ENCODE measurements at places on chromosomes 7 and 10. TPM values are rescaled to one million over a fixed set of nuclear protein-coding genes. Genes with fewer than 3 reads are reported as not detected.

The CCDC201 gene
- total RNA-seq: not detected

The LRRC18 gene
- total RNA-seq: not detected

The MRLN gene
- total RNA-seq: not detected

The HOXA10 gene
- total RNA-seq: 21.1 TPM

The CHN2 gene
- total RNA-seq: 7.9 TPM

The NPC1L1 gene
- total RNA-seq: 0.33 TPM

The FZD1 gene
- 11.0 TPM for total RNA-seq

The PANK1 gene
- 2.9 TPM for total RNA-seq

The KAZALD1 gene
- 4.9 TPM for total RNA-seq

The ADGRA1 gene
- total RNA-seq: not detected

The FXYD4 gene
- not detected for total RNA-seq

The SPDYE18 gene
- total RNA-seq: 1.6 TPM

The CALML3 gene
- total RNA-seq: 13.5 TPM

- H3K36me3 ChIP-seq: no peaks in the 10 kb centered on the region
- no peaks in the 10 kb centered on the region for H3K27me3 ChIP-seq
- DNase-seq: no peak
- no peak overlapping the region for H3K4me3 ChIP-seq
These were observed 596.6 kb upstream of the CELF2 start for GRCh38 chr10:10421071-10421470.

DNA sequence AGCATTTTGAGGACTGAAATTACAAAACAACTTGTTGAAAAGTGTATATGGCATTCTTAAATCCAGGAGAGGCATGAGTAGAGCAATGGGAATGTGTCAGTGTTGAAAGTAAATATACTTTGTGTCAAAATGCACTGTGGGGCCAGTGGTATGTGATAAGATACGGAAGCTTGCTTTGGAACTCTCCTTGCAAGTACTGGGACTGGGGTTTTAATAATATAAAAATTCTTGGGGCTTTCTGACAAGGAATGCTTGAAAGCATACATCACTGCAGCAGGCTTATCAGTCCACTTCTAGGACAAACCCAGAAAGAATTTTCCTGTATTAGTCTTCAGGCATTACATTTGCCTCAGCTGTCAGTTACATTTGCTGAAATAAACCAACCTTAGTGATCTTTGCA lies 472.8 kb upstream of the FZD8 start:
- DNase-seq: no peak
- H3K4me3 ChIP-seq: no peak overlapping the region
- H3K27ac ChIP-seq: no peak overlapping the region
- no peaks in the 10 kb centered on the region for H3K27me3 ChIP-seq
- H3K36me3 ChIP-seq: no peaks in the 10 kb centered on the region

DNA sequence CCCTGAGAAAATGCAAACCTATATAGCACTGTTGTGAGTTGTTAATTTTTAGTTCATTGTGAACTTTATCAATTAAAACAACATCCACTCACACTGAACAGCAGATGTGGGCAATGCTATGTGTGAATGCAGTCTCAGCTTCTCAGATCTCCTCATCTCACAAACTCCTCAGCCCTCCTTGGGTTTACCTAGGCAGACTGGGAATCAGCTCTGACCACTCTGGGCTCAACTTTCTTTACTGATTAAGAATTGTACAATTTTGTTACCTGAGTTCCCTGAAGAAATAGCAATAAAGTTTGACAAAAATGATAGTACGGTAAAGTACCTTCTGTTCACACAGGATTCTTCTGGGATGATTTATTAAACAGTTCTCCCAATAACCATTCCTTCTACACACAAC lies 124.0 kb downstream of the SRPK2 start:
- no peak overlapping the region for H3K27ac ChIP-seq
- H3K4me3 ChIP-seq: no peak overlapping the region
- no peaks in the 10 kb centered on the region for H3K4me1 ChIP-seq
- H3K27me3 ChIP-seq: no peaks in the 10 kb centered on the region
- no peaks in the 10 kb centered on the region for H3K36me3 ChIP-seq

GRCh38 chr10:30819341-30820181 lies 190.0 kb upstream of the LYZL2 start:
- H3K27me3 ChIP-seq: peaks cover 3% of the 10 kb centered on the region
- H3K4me3 ChIP-seq: peak overlapping the region; percentile 29
- no peaks in the 10 kb centered on the region for H3K4me1 ChIP-seq
- no peaks in the 10 kb centered on the region for H3K36me3 ChIP-seq

- H3K27me3 ChIP-seq: no peaks in the 10 kb centered on the region
- no peak overlapping the region for H3K4me3 ChIP-seq
- peaks cover 4% of the 10 kb centered on the region for H3K4me1 ChIP-seq
- DNase-seq: no peak
- no peak overlapping the region for H3K27ac ChIP-seq
- H3K36me3 ChIP-seq: no peaks in the 10 kb centered on the region
These were observed 68.6 kb downstream of the NOC3L start for GRCh38 chr10:94294168-94294567.

DNA sequence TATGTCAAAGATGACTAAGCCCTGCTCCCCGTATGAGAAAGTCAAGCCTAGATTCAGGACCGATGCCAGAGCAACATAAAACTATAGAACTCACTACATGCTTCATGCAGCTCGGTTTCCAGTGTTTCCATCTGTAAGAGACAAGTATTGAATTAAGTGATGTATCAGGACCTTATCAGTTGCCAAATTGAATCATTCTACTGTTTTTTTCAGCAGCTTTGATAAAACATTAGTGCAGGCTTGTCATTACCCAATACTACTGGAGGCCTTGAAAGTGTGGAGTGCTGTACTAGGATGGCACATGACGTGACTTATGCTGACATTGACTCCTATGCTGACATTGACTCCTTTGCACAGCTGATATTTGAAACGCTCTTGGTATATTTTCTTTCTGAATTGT lies 10.8 kb upstream of the NRP1 start:
- no peak overlapping the region for H3K27ac ChIP-seq
- no peaks in the 10 kb centered on the region for H3K36me3 ChIP-seq

DNA sequence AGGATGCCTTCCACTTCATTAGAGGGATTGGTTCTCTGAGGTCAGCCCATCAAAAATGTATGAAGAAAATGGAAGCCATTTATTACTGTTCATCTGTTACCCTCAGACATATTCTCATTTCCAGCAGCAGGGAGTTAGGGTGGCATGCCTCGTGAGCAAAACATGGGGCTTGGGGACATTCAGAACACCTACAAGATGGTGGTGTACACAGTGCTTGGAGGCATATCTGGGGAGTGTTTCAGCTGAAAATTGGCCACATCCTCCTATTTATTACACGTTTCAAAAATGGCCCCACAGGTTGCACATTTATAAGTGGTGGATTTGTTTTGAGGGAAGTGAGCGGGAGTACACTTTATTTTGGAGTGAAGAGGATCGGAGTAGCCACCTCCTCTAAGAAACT lies 93.4 kb downstream of the SPAG6 start:
- peak overlapping the region; percentile 92 for H3K27ac ChIP-seq
- H3K4me3 ChIP-seq: peak overlapping the region; percentile 91
- H3K27me3 ChIP-seq: no peaks in the 10 kb centered on the region
- DNase-seq: no peak

DNA sequence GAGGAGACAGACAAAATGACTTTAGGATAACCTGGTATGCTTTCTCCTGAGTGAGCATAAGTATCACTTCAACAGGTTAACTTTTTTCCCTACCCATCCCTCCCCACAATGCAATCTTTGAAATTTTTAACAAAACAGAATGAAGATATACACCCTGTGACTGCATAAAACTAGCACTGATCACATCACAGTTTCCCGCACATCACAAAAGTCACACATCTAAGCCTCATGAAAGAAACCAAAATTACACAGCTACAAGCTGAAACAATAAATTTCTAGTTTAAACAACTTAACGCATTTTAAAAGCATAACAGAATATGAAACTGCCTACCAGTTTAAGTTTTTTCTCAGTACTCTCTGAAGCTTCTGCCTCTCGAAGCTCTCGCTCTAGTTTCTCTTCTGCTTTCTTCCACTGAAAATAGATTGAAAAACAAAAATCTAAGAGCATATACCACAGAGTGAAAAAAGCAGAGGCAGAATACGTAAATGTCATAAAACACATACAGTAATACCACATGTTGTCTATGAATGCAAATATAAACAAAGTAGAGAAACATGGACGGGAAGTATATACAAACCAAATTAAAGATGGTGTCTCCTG lies 18.1 kb downstream of the NOC3L start:
- no peak overlapping the region for H3K27ac ChIP-seq
- H3K4me3 ChIP-seq: no peak overlapping the region
- no peak for DNase-seq
- H3K4me1 ChIP-seq: no peaks in the 10 kb centered on the region
- no peaks in the 10 kb centered on the region for H3K27me3 ChIP-seq

- H3K4me1 ChIP-seq: no peaks in the 10 kb centered on the region
- DNase-seq: no peak
- no peak overlapping the region for H3K27ac ChIP-seq
- H3K27me3 ChIP-seq: no peaks in the 10 kb centered on the region
- no peak overlapping the region for H3K4me3 ChIP-seq
- no peaks in the 10 kb centered on the region for H3K36me3 ChIP-seq
These were observed 47.1 kb upstream of the GAD2 start for GRCh38 chr10:26169466-26169865.

DNA sequence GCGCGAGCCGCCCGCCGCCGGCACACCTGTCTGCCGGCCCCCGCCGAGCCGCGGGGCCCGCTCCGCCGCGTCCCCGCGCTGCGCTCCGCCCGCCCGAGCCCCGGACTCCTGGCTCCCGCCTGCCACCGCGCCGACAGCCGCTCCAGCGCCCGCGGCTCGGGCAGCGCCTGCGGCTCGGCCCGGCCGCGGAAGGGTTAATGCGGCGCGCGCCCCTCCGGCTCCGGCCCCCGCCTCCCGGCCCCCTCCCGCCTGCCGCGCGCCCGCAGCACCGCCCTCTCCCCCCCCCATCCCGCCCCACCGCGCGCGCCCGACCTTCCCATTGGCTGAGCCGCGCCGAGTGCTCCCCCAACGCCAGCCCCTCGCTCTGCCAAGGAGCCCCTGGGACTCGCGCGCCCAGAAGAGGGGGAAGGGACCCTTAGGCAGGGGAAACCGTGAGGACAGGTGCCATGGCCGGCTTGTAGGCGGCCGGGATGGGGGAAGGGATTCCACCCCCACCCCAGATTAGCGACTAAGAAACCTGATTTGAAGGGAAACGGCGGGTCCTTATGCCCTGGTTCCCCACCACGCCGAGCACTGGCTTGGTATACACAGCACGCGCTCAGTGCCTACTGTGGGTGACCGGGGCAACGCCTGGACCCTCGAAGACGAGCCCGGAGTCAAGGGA lies at the start of gene KCNH2:
TSS of gene KCNH2 (minus strand) at position 196 of the 664 bp plus-strand sequence. CDS start 408 bp downstream, outside the sequence.
- peaks cover 8% of the 10 kb centered on the region for H3K4me1 ChIP-seq
- no peaks in the 10 kb centered on the region for H3K36me3 ChIP-seq
- DNase-seq: no peak
- peak within 1 kb of the TSS; percentile 60 for H3K4me3 ChIP-seq
- H3K27ac ChIP-seq: no peak within 1 kb of the TSS
- peaks cover 15% of the 10 kb centered on the region for H3K27me3 ChIP-seq

- peak within 1 kb of the TSS; percentile 82 for H3K27ac ChIP-seq
- H3K36me3 ChIP-seq: no peaks in the 10 kb centered on the region
- peak within 1 kb of the TSS; percentile 65 for H3K4me3 ChIP-seq
- H3K27me3 ChIP-seq: no peaks in the 10 kb centered on the region
These were observed at the start of gene EGR2 for GRCh38 chr10:62816331-62817120. Gene EGR2, minus strand, starts transcription at chr10:62816366. Its CDS starts 337 bp downstream, at chr10:62816029.

DNA sequence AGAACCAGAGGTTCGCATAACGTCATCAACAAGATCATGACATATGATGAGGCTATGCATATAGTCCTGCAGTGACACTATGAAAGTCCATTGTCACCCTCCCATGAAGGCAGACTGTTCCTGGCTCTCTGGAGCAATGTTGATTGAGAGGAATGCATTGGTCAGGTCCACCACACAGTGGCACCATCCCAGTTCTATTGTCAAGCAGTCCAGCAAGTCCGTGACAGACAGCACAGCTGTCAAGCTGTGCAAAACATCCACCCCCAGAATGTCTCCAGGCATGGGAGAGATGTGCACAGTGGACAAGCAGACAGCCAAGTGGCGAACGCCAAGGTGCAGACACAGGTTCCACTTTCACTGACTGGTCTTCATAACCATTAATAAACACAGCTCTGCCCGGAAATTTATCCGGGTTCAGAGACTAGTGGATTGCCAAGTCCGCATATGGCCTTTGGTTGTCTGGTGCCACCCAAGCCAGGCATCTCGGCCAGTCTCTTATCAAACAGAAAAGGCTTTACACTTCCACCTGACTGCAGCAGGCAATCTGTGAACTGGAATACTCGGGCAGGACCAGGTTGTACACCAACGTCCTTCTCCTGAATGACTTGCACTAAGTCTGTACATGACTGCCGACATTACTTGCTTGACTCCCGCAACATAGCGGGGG lies 7.2 kb downstream of the RNF133 start:
- H3K27me3 ChIP-seq: no peaks in the 10 kb centered on the region
- H3K36me3 ChIP-seq: no peaks in the 10 kb centered on the region
- no peak overlapping the region for H3K4me3 ChIP-seq
- no peaks in the 10 kb centered on the region for H3K4me1 ChIP-seq

GRCh38 chr7:12586271-12586670 lies 15.8 kb downstream of the SCIN start:
- H3K27ac ChIP-seq: no peak overlapping the region
- no peaks in the 10 kb centered on the region for H3K4me1 ChIP-seq
- no peak overlapping the region for H3K4me3 ChIP-seq
- no peaks in the 10 kb centered on the region for H3K36me3 ChIP-seq

DNA sequence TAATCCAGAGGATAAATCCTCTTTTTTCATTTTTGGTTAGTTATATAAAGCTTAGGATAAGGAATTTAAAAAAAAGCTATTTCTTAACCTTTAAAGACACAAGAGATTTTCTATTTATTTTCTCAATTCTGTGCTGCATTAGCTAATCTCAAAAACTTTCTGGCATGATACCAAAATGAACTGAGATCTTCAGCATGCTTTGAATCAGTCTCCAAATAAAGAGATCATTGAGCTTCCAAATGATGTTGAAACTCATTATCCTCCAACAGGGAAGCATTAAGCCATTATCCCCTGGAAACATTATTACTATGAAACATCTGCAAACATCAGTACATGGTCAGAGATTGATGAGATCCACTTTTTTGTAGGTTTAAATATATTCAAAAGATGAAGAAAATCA lies 350.3 kb upstream of the TEX47 start:
- no peak for DNase-seq
- no peaks in the 10 kb centered on the region for H3K36me3 ChIP-seq
- H3K4me1 ChIP-seq: no peaks in the 10 kb centered on the region
- H3K27me3 ChIP-seq: no peaks in the 10 kb centered on the region
- H3K4me3 ChIP-seq: no peak overlapping the region
- no peak overlapping the region for H3K27ac ChIP-seq

DNA sequence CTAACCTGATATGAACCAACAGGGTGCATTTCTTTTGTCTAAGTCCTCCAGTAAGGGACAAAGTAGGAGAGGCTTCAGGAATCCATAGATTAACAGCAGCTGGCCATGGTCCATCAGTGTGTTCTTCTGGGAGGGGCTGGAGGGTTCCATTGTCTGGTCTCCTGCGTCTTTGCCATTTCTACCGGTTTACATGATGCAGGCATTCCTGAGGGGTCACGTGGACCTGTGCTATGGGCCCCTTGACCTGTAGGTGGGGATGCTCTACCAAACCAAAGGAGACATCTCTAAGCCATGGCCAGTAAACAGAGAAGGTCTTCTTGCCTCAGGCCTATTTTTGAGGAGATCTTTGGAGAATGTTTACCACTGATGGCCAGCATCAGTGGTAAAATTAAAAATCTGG lies 28.7 kb upstream of the HABP2 start:
- no peak overlapping the region for H3K4me3 ChIP-seq
- no peaks in the 10 kb centered on the region for H3K4me1 ChIP-seq
- H3K36me3 ChIP-seq: no peaks in the 10 kb centered on the region
- no peaks in the 10 kb centered on the region for H3K27me3 ChIP-seq

Data from breast epithelium (tissue), 4 donors.